ENCODE measurements at places on chromosomes 3 and 15.

- no peak for DNase-seq
Observed at GRCh38 chr15:52144656-52145178, 32.1 kb upstream of the BCL2L10 start.

DNA sequence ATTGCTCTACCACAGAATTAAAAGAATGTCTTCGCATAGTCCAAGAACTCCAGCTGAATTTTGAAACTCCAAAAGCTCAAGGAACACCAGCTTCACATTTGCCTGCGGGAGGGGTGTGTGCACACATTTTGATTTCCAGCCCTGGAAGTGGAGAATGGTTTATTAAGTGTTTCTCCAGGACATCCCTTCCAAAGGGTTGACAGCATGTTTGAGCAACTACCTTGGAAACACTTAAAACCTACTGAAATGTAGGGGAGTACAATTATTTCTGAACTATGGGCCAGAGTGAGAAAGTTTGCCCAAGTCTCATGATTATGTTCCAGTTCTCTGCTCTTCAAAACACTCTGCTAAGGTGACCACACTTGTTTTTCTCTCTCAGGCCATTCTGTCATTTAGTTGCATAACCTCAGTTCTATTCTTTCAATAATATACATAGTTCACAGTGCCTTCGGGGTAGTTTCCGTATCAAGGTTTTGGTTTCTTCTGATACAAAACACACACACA is 7.9 kb downstream of the ACP3 start:
- DNase-seq = no peak

DNA sequence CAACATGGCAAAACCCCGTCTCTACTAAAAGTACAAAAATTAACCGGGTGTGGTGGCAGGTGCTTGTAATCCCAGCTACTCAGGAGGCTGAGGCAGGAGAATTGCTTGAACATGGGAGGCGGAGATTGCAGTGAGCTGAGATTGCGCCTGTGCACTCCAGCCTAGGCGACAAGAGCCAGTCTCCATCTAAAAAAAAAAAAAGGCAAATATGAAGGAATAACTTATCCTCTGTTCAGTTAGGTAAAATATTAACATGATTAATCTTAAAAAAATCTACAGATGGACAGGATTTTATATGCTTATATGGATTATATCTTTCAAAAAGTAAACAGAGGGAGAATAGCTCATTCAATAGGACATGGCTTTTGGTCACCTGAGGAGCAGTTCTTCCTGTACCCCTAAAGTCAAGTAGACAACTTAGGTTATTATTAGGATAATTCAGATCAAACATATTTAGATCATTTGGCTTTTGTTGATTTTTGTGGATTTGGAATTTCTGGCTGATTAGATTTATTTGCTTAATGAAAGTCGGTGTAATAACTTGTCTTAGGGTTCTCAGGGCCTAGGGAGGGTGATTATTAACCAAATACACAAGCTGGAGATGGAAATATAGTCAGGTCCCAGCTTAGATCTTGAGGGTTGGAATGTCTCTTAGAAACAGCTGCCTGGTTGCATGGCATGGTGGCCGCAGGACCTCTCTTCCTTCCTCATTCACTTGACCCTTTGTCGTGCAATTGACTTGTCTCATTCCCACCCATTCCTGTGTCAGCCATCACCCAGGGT is 82.1 kb upstream of the ONECUT1 start:
- no peak for DNase-seq

- DNase-seq = no peak
Observed at GRCh38 chr3:32316319-32316718, 75.3 kb upstream of the CMTM7 start.

GRCh38 chr3:152197937-152198336 is 70.8 kb upstream of the MBNL1 start:
- DNase-seq = no peak

DNA sequence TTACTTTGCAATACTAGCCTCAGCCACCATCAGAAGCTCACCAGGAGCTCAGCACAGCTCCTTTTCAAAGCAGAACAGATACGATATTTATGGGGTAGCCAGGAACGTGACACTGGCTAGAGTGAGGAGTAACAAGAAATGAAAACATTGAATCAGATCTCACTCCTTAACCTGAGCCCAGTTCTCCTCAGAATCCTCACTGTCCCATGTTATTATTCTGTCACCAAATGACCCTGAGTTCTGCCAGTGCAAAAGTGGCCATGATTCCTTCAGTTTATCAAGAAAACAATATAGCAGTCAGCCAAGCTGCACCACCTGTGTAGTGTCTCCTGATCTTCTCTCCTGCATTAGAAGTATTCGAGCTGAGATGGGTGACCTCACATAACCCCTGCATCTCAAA is 956.7 kb downstream of the TUSC7 start:
- no peak for DNase-seq

GRCh38 chr3:100354850-100355249 is 20.3 kb downstream of the NIT2 start:
- no peak for DNase-seq

DNA sequence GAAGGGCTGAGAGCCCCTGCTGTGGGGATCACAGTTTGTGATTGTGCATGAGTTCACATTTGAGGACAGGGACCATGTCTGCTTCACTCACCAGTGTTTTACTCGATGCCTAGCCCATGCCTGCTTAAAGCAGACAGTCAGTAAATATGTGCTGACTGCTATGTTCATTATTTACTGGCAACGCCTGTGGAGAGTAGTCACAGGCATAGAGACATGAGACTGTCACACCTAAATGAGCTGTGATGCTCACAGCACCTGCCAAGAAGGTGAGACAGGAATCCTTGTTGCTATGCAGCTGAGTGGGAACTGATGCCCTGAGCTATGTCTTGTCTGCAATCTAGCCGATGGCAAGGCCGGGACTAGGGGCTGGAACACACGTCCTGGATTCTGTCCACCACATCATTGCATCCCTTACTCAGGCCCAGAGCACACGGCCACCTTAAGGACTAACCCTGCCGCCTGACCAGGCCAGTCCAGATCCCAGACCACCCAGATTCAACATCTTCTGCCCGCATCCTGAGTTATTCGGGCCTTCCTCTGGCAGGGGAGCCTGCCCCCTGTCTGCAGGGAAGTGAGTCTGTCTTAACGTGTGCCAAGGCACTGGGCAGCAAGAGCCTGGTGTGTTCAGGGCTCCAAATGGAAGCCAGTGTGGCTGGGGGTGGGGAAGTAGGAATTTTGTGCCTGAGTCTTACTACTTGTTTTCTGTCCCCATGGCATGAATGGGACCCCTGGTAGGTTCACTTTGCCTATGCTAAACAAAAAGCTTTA is 44.8 kb downstream of the FGD5 start:
- no peak for DNase-seq

- DNase-seq = no peak
Observed at GRCh38 chr3:32383136-32383711, 8.4 kb upstream of the CMTM7 start.

All from effector CD8-positive, alpha-beta T cell (primary cell).